ENCODE measurements at places on chromosomes 4 and X. TPM values are rescaled to one million over a fixed set of nuclear protein-coding genes. Genes with fewer than 3 reads are reported as not detected.

DNA sequence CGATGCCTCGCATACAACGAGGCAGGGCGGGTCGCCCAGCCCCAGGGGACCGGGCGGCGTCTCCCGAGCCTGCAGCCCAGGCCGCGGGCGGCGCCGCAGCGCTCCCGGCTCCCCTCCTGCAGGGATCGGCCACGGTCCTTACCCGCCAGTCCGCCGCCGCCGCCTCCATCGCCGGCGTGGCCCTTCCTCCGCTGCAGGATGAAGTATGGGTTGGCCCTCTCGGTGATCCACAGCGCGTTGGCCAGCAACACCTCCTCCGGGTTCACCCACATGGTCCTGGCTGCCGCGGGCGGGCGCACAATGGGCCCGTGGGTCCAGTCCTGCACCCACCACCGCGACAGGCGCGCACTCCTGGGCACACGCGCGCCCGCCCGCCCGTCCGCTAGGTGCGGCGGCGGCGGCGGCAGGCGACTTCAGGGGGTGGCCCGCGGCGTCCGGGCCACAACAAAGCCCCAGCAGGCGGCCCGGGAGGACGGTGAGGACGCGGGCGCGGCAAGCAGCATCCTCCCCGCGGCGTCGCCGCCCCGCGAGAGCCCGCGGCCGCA lies 339 bp downstream of the TBC1D9 start:
- H3K4me3 ChIP-seq, result peak overlapping the region; percentile 69
- peak overlapping the region; percentile 91 for H3K27ac ChIP-seq
- H3K27me3 ChIP-seq, result no peaks in the 10 kb centered on the region
- no peaks in the 10 kb centered on the region for H3K4me1 ChIP-seq
- no peaks in the 10 kb centered on the region for H3K36me3 ChIP-seq
- DNase-seq, result peak; percentile 51

GRCh38 chr4:40875507-40876150 lies 125.9 kb downstream of the NSUN7 start:
- H3K27me3 ChIP-seq, result no peaks in the 10 kb centered on the region
- H3K4me1 ChIP-seq, result no peaks in the 10 kb centered on the region
- H3K36me3 ChIP-seq, result no peaks in the 10 kb centered on the region
- no peak for DNase-seq
- H3K27ac ChIP-seq, result no peak overlapping the region

DNA sequence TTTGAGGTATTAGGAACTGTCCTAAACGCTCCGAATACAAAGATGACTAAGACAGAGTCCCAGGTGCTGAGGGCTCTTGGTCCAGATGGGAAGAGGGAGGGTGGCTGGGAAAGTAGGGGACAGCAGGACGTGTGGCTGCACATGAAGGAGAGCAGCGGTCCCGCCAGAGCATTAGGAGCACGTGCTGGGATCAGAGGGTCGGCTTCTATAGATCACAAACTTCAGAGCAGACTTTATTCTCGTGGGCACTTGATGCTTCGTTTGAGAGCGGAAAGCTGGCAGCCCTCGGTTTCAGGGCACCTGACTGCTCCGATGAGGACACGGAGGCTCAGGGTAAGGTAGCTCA lies 26.1 kb downstream of the ZBTB49 start:
- H3K36me3 ChIP-seq, result no peaks in the 10 kb centered on the region
- no peak overlapping the region for H3K27ac ChIP-seq
- no peak overlapping the region for H3K4me3 ChIP-seq
- DNase-seq, result no peak

Gene CD38
- 2.9 TPM for total RNA-seq

Gene IL2
- total RNA-seq, result not detected

Data from ovary (tissue), 10 donors.